DMS79 (cell line): ENCODE measurements at places on chromosomes 5 and 9.

DNA sequence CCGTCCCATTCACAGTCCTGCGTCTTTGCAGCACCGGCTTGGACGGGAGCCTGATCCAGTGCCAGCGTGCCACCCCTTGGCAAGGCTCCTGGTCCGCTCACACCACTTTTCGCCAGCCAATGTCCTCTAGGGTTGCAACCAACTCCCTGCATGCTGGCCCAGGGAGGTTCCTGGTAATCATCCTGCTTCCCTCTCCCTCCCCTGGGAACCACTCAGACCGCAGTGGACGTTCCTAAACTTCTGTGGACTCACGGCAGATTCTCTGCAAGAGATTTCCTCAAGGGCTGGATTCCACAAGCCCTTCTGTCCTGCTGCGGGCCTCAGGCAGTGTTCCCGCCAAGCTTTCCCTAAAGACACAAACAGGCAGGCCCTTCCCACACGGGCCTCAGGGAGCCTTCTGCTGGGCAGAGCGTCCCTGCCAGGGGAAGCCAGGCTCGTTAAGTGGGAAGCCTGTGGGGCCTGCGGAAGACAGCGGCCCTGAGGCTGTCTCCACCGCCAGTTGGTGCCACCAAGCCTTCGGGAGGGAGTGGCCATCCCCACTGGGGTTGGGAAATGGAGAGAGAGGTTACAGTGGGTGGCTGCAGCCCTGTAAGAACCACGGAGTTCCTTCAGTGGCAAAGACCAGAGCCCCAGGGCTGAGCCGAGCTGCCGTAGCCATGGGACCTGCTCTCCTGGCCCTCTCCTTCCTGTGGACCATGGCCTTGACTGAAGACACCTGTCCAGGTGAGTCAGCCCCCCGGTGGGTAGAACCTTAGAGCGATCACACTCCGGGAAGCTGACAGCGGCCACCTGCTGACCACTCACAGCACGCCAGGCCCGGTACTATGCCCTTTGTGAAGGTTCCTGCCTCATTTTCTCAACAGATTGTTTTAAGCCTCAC lies 16.4 kb upstream of the FCN2 start:
- no peak for DNase-seq

DNA sequence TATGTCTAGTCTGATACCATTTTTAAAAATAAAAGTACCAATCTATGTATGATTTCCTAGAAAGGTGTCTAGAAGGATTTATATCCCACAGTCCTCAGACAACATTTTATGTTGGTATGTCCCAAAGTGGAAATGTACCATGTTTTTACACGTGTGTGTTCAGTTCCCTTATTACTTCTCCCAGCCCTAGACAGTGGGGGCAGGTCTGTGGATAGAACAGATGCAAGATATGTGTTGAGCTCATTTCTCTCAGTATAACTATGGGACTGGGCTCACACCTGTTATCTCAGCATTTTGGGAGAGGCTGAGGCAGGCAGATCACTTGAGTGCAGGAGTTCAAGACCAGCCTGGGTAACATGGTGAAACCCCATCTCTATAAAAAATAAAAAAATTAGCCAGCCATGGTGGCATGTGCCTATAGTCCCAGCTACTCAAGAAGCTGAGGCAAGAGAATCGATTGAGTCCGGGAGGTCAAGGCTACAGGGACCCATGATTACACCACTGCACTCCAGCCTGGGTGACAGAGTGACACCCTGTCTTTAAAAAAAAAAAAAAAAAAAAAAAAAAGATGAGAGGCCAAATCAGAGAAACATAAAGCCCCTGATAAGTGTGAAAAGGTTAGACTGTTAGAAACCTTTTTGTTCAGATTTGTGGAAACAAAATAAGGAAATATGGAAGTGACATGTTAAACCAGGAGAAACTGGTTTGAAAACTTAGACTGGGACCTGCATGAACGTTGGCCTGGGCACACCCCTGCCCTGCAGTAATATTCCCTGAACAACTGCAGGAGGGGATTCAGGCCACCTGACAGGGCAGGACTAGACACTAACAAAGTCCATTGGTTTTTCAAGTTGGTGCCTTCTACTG lies 7.4 kb upstream of the SLC2A8 start:
- no peak for DNase-seq

DNA sequence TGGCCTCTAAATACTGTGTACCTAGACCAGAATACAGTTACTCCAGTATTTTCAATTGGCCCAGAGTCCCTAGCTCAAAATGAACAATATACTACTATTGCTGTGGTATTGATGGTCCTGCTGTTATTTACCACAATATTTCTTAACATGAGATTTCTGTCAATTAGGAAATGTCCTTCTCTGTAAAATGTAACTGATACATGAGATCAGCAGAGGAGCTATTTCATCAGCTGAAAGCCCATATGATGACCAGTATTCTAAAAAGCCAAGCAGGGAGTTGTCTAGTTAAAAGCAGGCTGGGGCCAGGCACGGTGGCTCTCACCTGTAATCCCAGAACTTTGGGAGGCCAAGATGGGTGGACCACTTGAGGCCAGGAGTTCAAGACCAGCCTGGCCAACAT lies 187.7 kb upstream of the PTGER4 start:
- DNase-seq: no peak

DNA sequence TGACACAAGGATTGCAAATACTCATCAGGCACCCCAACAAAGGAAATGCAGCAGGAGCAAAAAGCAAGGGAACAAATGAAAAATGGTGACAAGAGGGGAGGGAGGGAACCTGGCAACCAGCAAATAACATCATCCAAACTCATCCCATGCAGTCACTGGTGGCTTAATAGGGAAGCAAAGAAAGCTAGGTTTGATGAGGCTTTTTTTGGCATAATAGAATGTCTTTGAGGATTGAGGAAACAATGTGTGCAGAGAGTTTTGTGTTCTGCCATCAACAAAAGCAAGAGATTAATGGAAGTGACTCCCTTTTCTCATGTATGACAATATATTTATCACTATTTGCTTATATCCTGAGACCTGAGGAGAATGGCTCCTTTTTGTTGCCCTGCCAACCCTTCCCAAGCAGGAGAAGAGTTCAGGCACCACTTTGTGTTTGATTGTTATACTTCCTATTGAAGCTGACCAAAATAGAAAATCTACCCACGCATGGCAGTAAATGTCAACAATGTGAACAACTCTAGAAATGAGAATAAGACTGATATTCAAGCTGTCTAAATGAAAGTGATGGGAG lies 375.7 kb downstream of the CAAP1 start:
- DNase-seq: no peak

GRCh38 chr9:111985315-111985714 lies 88.7 kb downstream of the UGCG start:
- no peak for DNase-seq

DNA sequence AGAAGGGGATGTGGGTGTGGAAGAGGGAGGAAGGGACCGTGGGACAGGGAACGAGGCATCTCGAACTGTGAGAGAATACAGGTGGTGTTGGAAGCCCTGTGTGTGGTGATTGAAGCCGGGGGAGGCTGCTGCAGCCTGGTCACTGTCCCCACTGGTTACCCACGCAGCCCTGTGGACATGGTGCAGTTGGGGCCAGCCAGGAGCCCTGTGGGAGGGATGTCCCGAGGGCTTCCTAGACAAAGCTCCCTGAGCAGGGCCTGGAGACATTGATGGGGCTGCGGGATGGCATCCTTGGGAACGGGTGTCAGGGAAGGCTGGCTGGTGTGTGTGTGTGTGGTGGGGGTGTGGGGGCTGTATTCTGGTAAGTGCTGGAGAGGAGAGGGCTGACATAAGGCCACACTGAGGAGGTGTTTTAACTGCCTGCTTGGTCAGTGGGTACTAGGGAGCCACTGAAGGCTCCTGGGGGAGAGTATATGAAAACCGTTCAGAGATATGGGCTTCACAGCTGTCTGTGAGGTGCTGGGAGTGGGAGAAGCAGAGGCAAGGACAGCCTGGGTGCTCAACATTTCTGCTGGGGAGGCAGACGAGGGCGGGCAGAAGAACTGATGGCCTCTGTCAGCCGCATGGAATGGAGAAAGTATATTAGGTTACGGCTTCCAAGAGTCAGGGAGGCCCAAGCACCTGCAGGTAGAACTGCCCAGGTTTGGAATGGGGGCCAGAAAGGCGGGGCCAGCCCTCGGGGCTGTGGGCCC lies 20.0 kb downstream of the WNK2 start:
- no peak for DNase-seq

- no peak for DNase-seq
Observed at GRCh38 chr9:4211806-4212205, 88.1 kb downstream of the GLIS3 start.

DNA sequence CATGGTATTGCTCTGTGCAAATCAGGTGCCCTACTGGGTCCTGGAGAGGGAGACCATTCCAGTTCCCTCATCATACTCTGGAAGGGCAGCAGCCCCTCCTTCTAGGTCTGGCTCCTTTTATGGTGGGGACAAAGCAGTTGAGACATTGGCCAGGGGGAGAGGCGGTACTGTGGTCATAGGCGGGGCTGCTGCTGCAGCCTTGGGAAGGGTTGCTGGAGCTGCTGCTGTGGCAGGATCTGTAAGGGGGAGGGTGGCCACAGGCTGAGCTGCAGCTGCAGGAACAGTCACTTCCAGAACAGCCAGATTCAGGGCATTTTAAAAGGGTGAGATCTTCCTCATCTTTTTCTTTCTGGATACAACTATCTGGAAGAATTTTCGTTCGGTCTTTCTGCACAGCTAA lies 233.0 kb upstream of the SGCD start:
- no peak for DNase-seq

DNA sequence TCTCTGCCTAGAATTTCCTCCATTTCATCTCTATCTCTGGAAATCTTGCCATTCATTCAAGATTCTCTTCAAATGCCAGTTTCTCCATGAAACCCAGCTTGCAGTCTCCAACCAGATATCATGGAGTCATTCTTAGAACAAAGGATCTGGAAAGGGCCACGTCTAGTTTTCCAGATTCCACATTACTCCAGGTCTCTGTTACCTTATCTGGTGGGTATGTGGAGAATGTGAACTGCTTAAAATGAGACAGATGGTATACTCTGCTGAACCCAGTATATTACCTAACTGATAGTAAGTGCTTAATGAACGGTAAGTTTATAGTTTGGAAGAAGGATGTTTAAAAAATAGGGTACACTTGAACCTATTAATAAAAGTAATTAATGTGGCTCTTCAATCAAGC lies 52.3 kb upstream of the ZSWIM6 start:
- DNase-seq: no peak

- no peak for DNase-seq
Observed at GRCh38 chr9:80784647-80785046, 904.7 kb downstream of the TLE1 start.

GRCh38 chr5:178240766-178241165 lies 8.2 kb upstream of the PHYKPL start:
- no peak for DNase-seq

- DNase-seq: no peak
Observed at GRCh38 chr5:2556375-2556966, 195.0 kb downstream of the IRX2 start.

GRCh38 chr5:143008809-143009521 lies 238.8 kb downstream of the ARHGAP26 start:
- no peak for DNase-seq

DNA sequence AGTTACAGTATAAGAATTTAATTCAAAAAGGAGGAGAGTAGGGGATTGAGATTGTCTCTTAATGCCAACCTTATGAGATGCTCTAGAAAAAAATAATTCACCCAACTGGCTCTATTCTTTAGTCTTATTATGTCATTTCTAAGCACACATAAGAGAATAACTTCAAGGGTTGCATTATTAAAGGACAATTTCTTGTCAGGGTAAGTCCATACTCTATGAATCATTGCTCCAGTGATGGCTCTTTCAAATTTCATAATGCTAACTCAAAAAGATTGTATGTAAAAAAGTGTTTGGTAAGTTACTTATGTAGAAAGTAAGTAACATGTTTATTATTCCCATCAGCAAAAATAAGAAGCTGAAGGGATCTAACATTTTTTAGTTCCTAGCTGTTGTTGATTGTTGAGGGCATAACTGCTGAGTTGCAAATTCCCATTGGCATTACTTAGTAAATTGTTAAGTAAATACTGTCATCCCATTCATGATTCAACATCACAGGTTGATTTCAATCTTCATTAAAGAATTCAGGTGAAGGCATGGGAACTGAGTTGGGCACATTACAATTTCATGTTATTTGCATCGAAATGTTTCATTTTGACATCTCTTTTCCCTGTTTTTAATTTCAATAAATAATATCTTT lies 28.6 kb downstream of the ALDH1A1 start:
- DNase-seq: no peak

DNA sequence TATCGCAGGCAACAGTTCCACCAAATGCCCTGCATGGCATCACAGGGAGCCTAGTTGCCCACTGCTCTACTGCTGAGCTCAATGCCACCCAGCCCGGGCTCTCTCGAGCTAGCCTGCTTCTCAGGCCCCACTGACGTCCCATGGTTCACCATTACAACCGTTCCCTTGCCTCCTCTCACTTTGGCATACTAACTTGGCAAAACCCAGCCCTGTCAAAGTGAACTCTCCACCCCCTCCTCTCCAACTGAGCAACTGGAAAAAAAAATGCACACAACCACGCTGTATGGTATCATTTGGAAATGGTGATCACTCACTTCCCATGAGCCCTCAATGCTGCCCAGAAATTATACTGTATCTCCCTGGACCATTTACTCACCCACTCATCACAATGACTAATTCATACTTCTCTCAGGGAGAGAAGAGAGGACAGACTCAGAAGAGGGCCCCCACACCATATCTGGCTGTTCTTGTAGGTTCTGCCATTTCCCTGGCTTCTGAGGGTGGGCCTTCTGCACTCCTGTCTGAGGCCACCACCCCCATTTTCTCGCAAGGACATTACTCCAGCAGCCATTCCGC lies 51.4 kb upstream of the RARS1 start:
- no peak for DNase-seq

- DNase-seq: no peak
Observed at GRCh38 chr5:77157732-77158532, 52.5 kb upstream of the PDE8B start.

DNA sequence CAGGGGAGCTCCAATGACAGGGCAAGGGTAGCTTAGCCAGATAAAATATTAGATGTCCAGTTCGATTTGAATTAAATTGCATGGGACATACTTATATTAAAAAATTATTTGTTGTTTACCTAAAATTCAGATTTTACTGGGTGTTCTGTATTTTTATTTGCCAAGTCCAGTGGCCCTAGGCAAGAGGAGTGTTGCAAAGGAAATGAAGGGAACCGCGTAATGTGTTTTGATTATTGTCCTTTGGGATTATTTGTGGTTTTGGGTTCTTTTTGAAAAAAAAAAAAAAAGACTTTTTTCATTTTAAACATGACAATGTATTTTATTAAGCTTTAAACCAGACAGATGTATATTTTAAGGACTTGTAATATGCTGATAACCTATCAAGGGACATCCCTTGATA lies 179.3 kb downstream of the C9orf152 start:
- DNase-seq: no peak

DNA sequence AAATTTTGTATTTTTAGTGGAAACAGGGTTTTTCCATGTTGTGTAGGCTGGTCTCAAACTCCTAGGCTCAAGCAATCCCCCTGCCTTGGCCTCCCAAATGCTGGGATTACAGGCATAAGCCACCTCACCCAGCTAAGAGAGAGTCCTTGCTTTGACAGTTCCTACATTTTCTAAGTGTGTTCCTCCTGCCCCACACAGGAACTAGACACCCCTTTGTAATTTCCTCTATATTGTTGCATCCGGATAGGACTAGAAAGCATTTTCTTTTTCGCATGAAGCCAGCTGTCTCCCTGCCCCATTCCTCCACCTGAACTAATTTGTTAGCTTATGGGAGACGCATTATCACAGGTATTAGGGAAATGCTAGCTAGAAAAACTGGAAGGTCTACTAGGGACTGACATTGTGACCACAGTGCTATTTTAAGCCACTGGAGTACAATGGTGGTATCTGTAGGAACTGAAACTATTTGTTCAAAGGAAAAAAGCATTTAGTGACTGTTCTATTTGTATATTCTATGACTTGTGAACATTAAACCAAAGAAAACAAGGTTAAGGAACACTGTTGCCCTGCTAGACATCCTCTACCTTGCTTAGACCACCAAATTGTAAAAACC lies 214.1 kb downstream of the SMARCA2 start:
- DNase-seq: no peak
